ENCODE measurements at places on chromosomes 12 and 14. TPM values are rescaled to one million over a fixed set of nuclear protein-coding genes. Genes with fewer than 3 reads are reported as not detected.

Gene PIP4K2C
- total RNA-seq: 28.6 TPM

Gene KRT78
- total RNA-seq: not detected

Gene TAS2R7
- not detected for total RNA-seq

Gene KERA
- not detected for total RNA-seq

Gene GLIPR1L2
- total RNA-seq: 0.68 TPM

Gene PRH2
- not detected for total RNA-seq

DNA sequence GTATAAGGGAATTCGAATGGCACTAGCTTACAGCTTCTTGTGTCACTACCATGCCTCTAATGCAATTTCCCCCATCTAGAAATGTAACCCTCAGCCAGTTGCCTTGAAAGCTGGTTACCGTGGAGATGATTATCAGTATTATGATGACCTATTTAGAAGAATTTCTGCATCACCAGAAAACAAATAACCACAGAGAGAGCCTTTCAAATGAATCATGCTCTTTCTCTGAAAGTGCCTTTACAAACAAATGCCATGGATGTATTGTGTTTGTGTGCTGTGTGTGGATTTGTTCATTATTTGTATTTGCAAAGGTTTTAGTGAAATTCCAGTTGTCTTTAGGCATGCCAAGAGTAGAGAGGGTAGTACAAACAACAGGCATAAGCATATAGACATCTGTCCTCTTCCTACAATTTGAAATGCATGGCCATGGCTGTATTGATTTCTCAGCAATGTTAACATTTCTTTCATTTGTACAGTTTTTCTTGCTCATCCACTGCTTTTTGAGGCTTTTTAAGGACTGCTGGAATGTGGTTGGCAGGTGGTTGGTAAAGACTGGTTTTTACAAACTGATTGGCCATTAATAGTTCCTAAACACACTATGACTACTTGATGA is 266.5 kb downstream of the PAWR start:
- no peak for DNase-seq

DNA sequence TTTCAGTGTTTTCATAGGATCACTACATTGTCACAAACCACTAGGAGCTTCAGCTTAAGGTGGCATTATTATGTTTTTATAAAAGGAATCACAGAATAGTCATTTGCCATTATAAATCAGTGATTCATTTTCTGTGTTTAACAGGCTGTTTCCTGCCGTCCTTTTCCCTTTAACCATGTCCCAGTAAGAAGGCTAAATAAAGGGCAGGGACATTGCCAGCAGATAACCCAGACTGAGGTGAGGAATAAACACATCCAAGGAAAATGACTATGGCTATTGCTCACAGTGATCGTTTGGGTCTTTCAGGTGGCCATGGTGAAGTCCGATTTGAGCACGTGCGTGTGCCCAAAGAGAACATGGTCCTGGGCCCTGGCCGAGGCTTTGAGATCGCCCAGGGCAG is 17.9 kb upstream of the ALDH2 start:
- no peak for DNase-seq

DNA sequence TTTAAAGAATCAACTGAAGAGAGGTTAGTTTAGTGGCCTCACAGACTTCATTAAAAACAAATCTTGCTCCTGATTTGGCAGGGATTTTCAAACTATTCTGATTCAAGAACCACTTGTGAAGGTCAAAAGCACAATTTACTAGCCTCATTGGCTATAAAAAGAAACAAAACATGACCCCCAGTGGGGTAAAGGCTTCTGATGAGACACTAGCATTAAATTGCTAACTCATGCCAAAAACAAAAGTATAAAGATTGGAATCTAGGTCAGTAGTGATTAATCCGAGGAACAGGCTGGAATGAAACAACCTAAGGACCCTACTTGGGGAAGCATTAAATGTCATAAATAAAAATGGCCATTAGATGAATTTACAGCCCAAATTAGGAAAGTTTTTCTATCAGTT is 312.3 kb downstream of the PAWR start:
- no peak for DNase-seq

DNA sequence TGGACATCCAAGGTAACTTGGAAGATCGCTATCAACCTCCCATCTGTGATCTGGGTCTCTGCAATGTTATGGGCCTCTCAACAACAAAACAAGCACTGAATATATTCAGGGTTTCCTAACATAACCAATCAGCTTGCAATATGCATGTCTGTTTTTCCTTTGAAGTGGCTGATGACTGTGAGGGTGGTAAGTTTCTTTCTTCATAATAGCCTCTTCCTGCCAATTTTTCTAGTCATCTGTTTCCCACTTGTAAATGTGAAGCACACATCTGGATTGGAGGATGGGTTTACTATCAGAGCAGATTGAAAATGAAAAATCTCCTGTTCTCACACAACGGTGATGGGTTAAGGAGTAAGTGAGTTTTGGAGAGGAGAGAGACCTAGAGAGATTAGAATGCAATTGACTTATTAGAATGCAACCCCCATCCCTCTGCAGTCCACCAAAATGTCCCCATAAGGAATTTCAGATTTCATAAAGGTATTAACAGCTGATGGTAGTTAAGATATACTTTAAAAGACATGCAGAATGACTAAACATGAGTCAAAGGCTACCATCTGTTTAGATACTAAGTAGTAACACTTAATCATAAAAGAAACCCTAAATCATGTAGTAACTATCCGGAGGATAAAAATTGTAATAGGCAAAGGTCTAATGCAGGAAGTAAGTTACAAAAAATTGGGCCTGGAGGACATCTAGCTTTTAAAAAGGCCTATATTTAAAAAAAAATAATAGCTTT is 58.4 kb upstream of the SAV1 start:
- no peak for DNase-seq
